Stimulated activated CD4-positive, alpha-beta T cell treated with anti-CD3 and anti-CD28 coated beads, Interleukin-12 subunit alpha, Interleukin-12 subunit beta, amount 100 ng/mL, for 4 hours (primary cell): ENCODE measurements at places on chromosomes 12 and 14.

GRCh38 chr14:89504602-89505313 lies 87.7 kb upstream of the FOXN3 start:
- no peak for DNase-seq

DNA sequence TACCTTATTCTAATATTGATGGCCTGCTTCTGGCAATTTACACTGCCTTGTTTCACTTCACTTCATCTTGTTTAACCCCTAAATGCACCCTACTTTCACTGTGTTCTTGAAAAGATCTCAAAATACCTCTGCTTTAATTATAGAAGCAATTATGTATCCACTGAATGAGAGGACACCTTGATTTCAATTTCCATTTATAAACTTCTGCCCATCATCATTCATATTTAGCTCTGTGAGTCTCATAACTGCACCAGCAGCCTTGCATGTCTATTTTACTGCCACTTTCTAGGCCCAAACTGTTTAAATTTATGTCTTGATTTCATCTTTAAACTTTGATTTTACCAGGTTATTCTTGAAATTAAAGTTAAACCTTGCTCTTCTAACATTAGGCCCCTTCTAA lies 7.1 kb upstream of the DNAAF2 start:
- DNase-seq = no peak

GRCh38 chr14:76917745-76918255 lies 91.6 kb downstream of the LRRC74A start:
- DNase-seq = no peak

- no peak for DNase-seq
These were observed 229.1 kb upstream of the RTL1 start for GRCh38 chr14:101132588-101132987.

DNA sequence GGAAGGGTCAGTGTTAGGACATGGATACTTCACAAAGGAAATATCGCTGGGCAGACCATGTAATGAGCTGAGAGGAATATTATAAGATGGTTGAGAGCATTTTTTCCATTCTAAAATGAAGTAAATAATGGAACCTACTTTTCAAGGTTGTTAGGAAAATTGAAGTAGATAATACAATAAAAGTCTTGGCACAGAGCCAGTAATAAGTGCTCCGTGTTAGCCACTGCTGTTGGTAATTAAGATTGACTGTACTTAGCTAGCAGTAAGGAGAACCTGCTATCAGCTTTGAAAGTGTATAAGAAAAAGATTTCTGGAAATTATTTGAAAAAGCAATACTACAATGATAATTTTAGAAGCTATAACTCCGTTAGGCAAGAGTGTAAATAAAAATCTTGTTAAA lies 77.6 kb downstream of the SCAF11 start:
- DNase-seq = no peak

DNA sequence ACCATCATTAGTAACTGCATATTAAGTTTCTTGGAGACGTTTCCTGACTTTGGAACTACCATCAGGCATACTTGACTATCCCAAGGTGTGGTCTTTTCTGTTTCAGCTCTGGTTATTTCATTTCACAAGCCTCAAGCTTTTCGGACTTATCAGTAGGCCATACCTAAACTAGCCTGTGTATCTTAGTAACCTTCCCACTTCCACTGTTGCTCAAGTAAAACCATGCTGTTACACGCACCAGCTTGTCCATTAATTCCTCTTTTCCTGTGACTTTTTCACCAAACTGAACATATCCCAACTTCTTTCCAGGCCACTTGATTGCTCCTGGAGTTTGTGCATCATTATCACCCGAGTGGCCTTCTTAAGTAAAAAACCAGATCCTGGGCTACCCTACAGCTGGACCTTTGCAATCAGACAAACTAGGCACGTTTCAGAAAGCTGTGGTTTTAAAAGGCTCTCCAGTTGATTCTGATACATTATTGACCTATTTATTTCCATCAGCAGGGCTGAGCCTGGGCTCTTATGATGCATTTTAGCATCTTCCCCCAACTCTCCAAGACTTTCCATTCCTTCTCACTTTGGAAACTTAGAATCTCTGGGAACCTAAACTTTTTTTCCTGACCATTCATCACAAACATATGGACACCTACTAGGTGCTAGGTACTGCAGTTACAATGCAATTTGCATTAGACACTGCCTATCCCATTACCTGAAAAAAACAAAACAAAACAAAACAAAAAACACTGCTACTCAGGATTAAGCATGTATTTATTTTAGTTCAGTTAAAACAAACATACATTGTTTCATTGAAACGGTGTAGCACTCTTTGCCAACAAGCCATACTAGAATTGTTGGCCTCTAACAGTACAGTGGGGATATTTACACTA lies 14.9 kb downstream of the SLC38A2 start:
- no peak for DNase-seq

GRCh38 chr12:110286623-110287022 lies 5.6 kb downstream of the ATP2A2 start:
- no peak for DNase-seq

GRCh38 chr12:77625441-77625840 lies 205.3 kb upstream of the NAV3 start:
- no peak for DNase-seq
